ENCODE measurements at places on chromosomes 16 and 17.
A peak's percentile ranks its signal among the peaks of the same experiment; 100 is the strongest.

- no peak for DNase-seq
These were observed 2.5 kb upstream of the METRNL start for GRCh38 chr17:83076938-83077337.

DNA sequence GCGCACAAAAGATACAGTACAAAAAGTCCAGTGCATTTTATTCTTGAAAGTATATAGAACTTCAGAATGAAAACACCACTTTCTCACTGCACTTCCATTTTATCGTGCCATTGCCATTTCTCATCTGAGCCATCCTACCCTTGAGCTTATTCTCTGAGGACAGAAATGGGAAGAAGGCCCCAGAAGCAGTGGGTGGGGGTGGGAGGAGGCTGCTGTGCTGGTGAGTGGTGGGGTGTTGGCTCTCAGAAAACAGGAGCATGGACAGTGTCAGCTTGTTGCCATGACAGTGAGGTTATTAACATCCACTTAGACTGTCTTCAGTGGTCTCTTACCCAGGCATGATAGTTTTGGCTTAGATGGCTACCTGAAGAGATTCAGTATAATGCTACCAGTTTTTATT, 4.5 kb downstream of the ATMIN start:
- no peak for DNase-seq

DNA sequence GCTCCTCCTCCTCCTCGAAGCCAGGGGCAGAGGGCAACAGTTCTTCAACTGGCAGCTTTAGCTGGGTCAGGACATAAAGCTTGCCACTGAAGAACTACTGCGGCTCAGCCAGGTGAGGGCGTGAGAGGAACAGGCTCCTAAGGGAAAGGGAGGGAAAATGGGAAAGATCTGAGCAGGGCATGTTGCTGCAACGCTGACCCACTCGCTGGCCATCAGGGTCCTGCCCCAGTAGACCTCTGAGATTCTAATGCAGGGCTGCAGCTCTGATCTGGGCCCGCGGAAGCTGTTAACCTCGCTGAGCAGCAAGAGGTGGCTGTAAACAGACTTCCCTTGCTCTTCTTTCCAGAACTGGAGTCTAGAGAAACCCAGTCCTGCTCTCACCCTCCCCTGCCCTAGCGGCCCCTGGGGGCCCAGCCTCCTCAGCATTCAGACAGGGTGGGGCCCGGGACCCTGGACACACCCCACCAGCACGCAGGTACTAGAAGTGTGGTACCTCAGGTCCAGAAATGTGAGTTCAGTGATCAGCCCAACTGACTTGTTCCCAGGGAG, 3.8 kb upstream of the TLCD2 start:
- DNase-seq, result peak; percentile 46

DNA sequence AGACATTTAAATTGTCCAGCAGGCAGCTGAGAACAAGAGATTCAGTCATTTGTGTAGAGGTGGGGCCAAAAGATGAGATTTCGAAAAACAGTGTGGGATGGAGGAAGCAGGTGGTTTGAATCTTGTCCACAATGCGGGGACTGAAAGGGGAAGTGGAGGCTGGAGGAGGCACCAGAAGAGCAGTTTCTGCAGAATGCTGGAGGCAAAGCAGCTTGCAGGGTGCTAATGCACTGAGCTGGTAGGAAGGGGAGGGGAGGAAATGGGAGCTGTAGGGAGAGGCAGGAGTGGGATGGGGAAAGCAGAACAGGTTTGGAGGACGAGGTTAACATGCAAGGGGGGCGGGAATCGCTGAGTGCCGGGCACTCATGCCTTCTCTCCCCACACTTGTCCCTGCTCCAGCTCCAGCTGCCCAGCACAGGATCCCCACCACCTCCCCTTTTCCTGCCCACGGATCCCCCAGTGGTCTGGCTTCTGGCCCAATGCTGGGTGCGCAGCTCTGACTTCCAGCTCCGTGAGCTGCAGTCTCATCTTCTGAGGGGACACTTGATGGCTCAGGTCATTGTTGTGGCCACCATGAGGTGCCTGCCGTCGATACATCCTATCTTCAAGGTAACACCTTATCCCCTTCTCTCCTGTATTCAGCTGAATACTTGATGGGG, 9.4 kb downstream of the C17orf100 start:
- DNase-seq, result no peak

DNA sequence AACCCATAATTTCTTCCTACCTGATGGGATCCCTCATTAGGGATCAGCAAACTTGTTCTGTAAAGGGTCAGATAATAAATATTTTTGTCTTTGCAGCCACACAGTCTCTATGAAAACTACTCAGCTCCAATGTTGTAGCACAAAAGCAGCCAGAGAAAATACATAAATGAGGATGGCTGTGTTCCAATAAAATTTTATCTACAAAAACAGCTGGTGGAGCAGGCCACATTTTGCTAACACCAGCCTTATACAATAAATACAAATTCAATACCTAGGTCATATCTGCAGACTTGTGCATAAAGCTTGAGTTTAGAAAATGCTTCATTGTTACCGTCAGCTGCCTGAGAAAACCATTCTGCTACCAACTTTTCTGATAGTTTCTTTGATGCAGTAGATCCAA, 38.4 kb upstream of the INTS2 start:
- no peak for DNase-seq

- no peak for DNase-seq
These were observed 61.6 kb downstream of the TNRC6C start for GRCh38 chr17:78019976-78020716.

GRCh38 chr17:30173649-30174048, 57.0 kb downstream of the NSRP1 start:
- no peak for DNase-seq

DNA sequence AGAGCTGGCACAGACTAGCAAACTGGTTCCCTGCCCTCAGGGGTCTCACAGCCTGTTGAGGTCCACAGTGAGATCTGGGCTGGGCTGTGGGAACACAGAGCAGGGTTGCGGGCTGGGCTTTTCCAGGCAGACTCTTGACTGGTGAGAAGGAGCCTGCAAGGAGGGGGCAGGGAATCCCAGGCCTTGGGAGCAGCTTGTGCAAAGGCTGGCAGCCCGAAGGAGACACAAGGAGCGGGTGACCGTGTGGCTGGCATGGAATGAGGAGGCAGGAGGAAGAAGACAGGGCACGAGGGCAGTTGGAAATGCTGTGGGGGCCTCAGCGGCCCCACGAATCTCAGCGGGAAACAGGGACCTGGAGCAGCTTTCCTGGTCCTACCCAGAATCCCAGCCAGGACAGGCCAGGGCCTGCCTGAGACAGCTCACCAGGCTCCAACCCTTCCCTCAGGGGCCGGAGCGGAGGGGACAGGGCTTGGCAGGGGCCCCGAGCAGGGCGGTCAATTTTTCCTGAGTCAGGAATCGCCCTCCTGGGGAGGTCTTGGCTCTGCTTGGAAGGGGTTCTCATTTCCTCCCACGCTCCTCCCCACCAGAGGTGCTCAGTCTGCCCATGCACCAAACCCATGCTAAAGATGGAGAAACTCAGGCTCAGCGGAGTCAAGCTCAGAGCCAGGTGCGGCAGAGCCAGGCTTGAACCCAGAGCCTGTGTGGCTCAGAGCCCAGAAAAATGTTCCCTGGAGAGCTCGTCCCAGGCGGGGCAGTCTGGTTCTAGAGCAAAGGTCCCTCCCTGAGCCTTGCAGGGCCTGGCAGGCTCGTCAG, 9.2 kb upstream of the SNN start:
- DNase-seq, result no peak

GRCh38 chr17:55420776-55421178, 858 bp downstream of the MMD start:
- peak; percentile 22 for DNase-seq

GRCh38 chr17:1532836-1533602, 16.6 kb upstream of the INPP5K start:
- no peak for DNase-seq

DNA sequence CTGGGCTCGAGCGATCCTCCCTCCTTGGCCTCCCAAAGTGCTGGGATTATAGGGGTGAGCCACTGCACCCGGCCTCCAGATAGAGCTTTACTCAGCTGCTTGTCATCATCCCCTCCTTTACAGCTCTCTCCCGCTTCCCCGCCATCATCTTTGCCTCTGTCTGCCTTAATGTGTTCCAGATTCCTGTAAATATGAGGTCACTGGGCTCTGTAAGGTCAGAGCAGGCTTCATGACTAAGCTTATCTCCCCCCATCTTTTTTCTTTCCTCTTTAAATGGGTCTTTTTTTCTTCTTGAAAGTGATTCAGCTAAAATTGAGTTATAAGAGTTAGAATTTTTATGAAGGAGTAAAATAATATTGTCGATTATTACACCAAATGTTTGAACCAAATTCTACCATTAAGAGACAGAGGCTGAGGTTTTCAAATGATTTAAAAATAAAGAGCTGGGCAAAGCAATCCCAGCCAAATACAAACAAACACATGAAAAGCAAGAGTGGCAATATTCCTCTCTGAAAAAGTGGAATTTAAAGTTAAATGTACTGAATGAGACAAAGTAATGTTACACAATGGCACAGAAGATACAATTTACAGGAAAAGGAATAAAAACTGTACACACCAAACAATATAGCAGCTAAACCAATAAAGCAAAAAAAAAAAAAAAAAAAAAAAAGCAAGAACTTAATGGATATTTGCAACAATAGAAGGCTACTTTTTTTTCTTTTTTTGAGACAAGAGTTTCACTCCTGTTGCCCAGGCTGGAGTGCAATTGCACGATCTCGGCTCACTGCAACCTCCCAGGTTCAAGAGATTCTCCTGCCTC, 62.1 kb downstream of the CRISPLD2 start:
- DNase-seq, result no peak

- DNase-seq, result no peak
These were observed 6.2 kb upstream of the CD300A start for GRCh38 chr17:74460241-74460640.

- no peak for DNase-seq
These were observed 301.1 kb downstream of the IRF8 start for GRCh38 chr16:86199871-86200695.

- DNase-seq, result no peak
These were observed 90.4 kb downstream of the MARF1 start for GRCh38 chr16:15552507-15552906.

- peak; percentile 73 for DNase-seq
These were observed 20.8 kb downstream of the NPRL3 start for GRCh38 chr16:117379-118365.

DNA sequence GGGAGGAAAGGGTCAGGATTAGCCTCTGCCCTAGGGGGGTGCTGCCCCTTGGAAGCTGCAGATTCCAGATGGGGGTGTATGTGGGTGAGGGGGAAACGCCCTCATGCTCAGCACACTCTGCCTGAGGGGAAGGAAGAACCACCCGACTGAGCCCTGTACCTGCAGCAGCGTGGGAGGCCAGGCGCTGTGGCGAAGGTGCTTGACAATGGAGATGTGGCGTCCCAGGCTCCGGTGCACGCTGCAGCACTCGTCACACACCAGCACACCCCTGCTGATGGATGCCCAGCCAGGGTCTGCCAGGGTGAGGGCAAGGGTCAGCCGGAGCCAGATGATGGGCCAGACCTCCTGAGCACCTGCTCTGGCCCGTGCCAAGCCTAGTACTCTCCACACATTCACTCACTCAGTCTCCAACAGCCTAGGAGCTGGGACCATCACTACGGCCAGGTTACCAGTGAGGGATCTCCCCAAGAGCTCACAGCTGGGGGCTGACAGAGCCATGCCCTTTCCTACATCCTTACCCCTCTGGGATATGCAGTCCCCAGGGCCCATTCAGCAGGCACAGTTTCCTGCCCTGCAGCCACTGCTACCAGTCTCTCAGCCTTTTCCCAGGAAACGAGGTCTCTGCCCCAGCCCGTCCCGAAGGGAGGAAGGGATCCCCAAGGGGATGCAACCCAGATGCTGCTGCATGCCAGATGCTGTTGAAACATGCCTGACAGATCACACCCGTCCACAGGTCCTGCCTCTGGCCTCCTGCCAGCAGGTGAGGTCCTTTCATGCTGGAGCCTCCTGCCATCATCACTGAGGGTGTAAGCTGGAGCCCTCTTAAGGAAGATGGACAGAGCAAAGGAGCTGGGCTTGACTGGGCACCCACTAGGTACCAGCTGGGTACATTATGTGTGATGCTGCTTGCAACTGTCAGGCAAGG, 5.9 kb downstream of the GIT1 start:
- DNase-seq, result no peak

DNA sequence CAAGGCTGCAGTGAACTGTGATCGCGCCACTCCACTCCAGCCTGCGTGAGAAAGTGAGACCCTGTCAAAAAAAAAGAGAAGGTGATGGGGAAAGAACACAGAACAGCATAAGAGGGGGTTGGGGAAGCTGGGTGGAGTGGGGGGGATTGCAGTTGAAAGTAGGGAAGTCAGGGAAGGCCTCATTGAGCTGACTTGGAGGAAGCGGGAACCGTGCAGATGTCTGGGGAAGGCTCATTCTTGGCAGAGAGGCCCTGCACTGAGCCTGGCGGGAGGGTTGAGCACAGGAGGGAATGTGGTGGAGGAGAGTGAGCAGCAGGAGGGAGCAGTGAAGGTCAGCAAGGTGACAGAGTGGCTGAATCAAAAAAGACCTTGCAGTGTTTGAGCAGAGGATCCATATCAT, 26.9 kb downstream of the IL4R start:
- DNase-seq, result no peak

DNA sequence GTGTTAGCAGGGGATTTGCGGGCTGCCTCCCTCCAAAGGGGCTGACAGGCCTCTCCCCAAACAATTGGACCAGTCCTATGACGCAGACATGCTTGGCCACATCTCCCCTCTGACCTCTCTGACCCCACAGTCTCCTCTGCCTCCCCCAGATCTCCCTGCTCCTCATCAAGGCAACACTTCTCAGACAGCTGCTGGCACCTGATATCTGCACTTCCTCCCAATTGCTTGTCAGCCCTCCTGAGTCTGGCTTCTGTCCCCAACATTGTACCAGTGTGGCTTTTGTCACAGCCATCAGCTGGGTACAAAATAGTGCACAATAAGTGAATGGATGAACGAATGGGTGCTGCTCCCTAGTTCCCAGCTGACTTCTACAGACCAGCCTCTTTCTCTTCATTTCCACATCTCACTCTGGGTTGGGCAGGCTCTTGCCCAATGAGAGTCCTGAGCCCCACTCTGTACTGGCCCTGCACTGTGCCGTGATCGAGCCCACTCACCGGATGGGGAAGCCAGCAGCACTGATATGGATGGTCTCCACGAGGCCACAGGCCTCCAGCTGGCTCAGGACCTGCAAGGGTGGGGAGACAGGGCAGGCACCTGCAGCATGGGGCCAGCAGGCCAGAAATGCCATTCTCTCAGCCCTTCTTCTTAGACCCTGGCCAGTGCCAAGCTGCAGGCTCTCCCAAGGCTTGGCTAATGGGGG, 17.1 kb downstream of the ZNHIT3 start:
- DNase-seq, result no peak

GRCh38 chr16:26795184-26795583, 271.5 kb upstream of the C16orf82 start:
- peak; percentile 12 for DNase-seq

- DNase-seq, result no peak
These were observed 254.3 kb downstream of the WWOX start for GRCh38 chr16:78353640-78354275.

DNA sequence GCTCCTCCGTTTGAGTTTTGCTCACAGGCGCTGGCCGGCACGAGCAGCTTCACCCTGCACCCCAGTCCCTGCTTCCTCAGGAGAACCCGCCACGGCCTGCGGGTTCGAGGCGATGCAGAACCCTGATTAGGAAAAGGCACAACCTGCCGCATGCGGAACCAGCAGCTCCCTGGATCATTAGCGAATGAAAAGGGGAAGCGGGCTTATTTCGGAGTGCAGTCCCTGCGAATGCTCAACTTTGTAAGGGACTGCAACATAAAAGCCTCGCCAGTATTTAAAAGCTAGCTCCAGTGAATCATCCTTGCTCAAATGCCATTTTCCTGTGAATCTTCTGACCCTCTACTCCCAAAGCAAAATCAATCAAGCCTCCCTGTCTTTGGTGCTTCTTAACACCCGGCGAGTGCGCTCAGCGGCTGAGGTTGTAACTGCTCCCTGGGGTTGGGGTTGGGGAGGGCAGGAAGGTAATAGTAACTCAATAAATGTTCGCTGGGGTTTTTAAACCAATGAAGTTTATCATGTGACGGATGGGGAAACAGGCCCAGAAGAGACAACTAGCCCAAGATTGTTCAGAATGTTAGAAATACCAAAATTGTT, 678 bp upstream of the AKAP10 start:
- DNase-seq, result no peak
